ENCODE measurements at places on chromosomes 1 and 21. TPM values are rescaled to one million over a fixed set of nuclear protein-coding genes. Genes with fewer than 3 reads are reported as not detected.

- DNase-seq = no peak
Observed at GRCh38 chr1:216739793-216740192, 16.6 kb upstream of the ESRRG start.

DNA sequence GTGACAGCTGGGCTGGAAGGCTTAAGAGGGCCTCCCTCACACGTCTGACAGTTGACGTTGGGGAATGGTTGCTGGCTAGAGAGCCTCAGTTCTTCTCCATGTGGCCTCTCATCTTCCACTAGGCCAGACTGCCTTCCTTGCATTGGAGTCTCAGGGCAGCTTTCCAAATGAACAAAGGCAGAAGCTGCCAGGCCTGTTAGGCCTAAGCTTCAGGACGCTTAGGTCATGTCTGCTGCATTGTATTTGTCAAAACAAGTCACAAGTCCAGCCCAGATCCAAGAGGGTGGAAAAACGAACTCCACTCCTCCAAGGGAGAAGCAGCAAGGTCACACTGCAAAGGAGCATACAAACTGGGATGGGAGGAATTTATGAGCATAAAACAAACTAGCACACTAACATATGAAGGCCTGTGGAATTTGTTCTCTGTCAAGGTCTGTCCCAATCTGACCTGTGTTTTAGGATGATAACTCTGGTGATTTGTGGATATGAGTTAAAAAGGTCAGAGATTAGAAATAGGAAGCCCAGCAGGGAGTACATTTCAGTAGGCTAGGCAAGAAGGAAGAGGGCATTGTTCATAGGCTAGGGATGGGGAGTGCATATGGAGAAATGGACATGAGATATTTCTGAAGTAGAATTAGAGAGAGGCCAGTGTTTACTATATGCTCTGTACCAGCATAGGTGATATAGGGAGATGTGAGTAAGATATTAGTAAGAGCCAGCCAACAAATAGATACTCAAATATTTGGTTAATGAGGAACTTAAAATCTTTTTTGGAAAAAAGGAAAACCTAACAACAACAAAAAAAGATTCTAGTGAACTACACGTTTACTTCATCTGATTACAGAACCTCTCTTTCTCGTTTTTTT lies 29.1 kb upstream of the CNN3 start:
- DNase-seq = no peak

Gene MYOM3
- not detected for total RNA-seq

DNA sequence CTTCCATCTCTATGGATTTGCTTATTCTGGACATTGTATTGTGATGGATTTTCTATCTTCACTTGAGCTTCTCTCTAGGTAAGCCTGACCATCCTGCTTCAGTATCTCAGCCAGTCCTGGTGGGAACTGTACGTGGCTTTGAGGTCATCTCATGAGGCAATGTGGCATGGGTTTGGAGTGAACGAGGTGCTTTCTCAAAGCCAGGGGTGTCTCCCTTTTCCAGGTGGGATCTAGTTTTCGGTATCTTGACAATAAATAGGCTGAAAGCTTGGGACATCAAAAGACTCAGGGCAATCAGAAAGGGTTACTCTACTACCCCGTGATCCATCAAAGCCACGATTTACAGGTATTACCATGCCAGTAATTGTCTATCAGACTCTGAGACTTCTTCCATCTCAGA lies 40.8 kb downstream of the AZIN2 start:
- DNase-seq = no peak

- no peak for DNase-seq
Observed at GRCh38 chr1:6008696-6009095, 16.5 kb upstream of the NPHP4 start.

DNA sequence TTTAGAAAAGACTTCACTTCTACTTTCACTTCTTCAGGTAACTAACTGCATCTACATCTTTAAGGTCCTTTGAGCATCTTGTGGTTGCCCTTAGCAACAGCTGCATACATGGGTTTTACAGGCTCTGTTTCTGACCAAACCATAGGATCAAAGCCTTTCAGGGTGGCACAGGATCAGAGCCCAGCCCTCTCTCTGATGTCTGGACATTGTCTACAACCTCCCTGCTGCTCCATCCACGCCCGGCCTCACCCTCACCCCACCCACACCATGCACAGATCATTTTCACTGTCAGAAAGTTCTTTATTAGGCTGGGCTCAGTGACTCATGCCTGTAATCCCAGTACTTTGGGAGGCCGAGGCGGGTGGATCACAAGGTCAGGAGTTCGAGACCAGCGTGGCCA lies 5.2 kb downstream of the NCF2 start:
- DNase-seq = no peak

DNA sequence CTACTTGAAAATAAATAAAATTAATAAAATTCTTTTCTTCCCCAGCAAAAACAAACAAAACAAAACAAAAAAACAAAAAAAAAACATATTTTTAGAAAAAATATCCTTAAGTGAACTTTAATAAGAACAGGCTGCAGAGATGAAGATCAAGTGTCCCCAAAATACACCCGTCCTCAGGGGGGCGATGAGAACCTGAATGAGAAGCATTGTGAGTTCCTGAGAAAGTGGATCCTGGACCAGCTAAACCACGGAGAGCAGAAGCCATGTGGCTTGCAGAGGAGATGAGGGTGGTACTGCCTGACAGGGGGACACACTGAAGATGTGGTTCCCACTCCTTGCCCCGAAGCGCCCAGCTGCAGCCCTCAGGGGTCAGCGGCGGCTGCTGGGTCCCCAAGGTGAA lies 89.3 kb downstream of the ITPKB start:
- no peak for DNase-seq

GRCh38 chr1:51958824-51959223 lies 31.7 kb downstream of the RAB3B start:
- no peak for DNase-seq

DNA sequence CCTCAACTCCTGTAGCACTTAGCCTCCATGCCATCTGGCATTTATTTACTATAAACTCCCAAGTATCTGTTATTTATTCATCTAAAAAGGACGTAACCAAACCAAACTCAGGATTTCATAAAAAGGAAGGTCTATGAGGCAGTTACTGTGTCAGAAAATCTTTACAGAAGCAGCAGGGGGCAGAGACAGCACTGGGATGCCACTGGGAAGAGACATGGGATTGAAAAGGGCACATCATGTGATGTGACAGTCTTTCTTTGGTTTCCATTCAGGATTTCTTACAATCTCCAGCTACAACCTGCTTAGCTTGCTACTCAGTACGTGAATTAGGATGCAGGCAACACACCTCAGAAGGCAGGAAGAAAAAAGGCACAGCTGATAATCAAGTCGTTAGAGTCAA lies 31.2 kb downstream of the SPRTN start:
- no peak for DNase-seq

DNA sequence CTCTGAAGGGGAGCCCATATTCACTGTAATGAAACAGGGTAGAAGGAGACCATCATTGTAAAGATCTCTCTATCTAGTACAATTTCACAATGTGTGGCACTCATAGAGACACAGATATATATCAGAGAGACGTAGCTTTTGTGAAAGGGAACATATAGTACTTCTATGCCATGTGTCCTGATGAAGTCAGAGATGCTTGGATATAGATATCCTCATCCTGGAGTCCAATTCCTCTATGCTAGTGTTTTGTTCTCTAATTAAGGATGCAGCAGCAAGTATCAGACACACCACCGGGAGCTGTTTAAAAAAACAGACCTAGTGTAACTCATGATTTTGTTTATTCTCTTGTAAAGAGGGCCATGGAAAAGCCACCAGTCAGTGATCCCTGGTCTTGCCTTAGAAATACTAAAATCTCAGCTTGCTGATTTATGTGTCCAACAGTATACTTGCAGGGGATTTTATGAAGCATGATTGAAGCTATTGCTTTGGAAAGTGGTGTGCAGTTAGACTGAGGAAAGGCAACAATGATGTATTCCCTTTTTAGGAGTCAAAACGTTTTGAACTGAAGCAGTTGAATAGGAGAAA lies 2.5 kb downstream of the NCAM2 start:
- no peak for DNase-seq

Gene CELA3B
- not detected for total RNA-seq

Gene DEPDC1
- total RNA-seq = 15.5 TPM

GRCh38 chr1:219391297-219391696 lies 217.6 kb downstream of the LYPLAL1 start:
- no peak for DNase-seq

DNA sequence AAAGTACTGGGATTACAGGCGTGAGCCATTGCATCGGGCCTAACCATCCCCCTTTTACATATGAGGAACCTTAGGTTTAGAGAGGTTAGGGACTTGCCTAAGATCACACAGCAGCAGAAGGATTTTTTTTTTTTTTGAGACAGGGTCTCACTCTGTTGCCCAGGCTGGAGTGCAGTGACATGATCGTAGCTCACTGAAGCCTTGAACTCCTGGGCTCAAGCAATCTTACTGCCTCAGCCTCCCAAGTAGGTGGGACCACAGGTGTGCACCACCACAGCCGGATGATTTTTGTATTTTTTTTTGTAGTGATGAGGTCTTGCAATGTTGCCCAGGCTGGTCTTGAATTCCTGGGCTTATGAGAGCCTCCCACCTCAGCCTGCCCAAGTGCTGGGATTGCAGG lies 2.2 kb upstream of the C1orf167 start:
- no peak for DNase-seq

GRCh38 chr1:166377896-166378295 lies 211.1 kb upstream of the FAM78B start:
- DNase-seq = no peak

GRCh38 chr21:17554679-17555465 lies 42.0 kb downstream of the CXADR start:
- DNase-seq = no peak

GRCh38 chr1:222171005-222171404 lies 376.9 kb downstream of the HHIPL2 start:
- no peak for DNase-seq

- no peak for DNase-seq
Observed at GRCh38 chr1:219039017-219039681, 134.5 kb upstream of the LYPLAL1 start.

- no peak for DNase-seq
Observed at GRCh38 chr1:5831600-5832335, 160.5 kb downstream of the NPHP4 start.

DNA sequence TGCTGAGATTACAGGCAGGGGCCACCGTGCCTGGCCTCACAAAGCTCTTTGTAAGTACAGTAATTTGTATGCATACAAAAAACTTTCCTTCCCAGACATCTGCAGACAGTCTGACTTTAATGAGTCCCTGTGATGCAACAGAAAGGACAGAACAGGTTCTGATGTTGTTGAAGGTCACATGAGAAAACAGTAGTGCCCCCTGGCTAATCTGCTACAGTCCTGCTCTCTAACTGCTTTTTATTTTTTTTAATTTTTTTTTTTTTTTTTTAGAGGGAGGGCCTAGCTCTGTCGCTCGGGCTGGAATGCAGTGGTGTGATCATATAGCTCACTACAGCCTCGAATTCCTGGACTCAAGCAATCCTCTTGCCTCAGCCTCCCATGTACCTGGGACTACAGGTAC lies 36.7 kb downstream of the ACBD3 start:
- DNase-seq = no peak

- DNase-seq = no peak
Observed at GRCh38 chr1:67367370-67368045, 59.8 kb downstream of the IL12RB2 start.

DNA sequence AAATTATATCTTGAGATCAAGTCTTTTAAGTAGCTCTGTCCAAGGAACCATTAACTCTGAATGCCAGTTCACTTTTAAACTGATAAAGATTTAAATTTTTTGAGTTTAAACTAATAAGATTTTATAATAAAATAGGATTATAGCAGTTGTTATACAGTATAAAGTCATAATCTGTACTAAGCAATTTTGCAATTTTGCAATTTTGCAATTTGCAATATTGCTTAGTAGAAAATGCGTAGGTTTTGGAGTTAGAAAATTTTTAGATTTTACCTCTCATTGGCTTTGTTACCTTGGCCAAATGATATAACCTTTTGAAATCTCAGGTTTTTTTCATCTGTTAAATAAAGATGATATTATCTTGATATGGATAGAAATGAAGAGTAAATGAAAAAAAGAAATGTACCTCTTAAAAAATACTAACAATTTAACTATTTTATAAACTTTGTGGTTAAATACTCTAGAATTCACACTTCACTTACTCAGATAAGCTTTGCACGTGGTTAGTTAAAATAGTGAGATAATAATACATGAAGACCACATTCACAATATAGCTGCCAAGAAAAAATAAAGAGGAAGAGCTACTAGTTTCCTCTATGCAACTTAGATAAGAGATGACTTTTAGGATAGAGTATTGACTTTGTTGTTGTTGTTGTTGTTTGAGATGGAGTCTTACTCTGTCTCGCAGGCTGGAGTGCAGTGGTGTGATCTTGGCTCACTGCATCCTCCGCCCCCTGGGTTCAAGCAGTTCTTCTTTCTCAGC lies 13.9 kb downstream of the CCDC18 start:
- no peak for DNase-seq

- no peak for DNase-seq
Observed at GRCh38 chr21:41280115-41280919, 36.3 kb upstream of the FAM3B start.

DNA sequence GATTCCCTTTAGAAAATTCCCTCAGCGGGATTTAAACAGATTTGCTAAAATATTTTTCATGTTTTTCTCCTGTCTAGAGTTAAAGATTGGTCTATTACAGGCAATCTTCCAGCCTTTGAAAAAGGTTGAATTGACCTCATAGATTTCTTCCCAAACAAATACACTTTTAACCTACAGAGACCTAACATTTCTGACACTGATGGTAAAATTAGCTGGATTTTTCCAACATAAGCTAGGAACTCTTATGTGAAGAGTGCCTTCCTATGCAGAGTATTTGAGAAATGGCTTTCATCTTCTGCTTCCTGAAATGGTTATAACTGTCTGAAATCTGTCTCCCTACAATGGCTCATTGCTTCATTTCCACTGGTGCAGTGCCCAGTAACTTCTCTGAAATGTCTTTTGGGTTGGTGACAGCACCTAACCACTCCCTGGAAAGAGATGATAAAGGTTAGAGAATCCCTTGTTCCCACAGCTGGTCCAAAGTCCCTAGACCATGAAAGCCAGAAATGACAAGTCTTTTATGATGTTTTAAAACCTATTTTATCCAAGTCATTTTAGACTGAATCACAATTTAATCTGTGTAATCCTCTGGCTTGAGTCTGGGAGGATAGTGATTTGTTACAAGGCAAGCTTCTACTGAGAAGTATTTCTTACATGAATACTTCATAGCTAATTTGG lies 269.4 kb downstream of the BACH1 start:
- no peak for DNase-seq

DNA sequence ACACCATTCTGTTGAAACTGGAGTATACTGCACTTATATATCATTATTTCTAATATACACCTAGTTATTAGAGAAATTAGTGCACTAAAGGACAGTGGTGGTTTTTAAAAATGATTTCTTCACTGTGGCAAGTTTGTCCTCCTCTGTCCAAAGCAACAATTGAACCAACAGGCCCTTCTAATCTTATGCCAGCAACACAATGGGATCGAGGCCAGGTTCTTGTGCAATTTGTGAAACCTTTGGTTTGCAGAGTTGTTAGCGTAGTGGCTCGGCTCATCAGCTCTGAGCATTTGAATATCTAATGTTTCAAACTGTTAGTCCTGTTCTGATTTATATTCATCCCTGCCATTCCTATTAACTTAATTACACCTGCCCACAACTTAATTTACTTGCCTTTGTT lies 9.9 kb upstream of the LRRC39 start:
- no peak for DNase-seq

Data from activated naive CD8-positive, alpha-beta T cell treated with anti-CD3 and anti-CD28 coated beads for 36 hours (primary cell).